Coronary artery (tissue), 2 donors: ENCODE measurements at places on chromosomes 13 and 19.

GRCh38 chr19:12956446-12957388 lies at the start of gene GADD45GIP1:
Gene GADD45GIP1, minus strand, starts transcription at chr19:12957223. Its CDS starts 11 bp downstream, at chr19:12957212.
- DNase-seq = peak; percentile 81

- DNase-seq = peak; percentile 38
Observed at GRCh38 chr13:51923983-51924539, 62.3 kb downstream of the CCDC70 start.

- DNase-seq = no peak
Observed at GRCh38 chr13:20780317-20780716, 6.6 kb upstream of the EEF1AKMT1 start.

- DNase-seq = no peak
Observed at GRCh38 chr19:28065026-28065425, 1147.9 kb downstream of the UQCRFS1 start.

DNA sequence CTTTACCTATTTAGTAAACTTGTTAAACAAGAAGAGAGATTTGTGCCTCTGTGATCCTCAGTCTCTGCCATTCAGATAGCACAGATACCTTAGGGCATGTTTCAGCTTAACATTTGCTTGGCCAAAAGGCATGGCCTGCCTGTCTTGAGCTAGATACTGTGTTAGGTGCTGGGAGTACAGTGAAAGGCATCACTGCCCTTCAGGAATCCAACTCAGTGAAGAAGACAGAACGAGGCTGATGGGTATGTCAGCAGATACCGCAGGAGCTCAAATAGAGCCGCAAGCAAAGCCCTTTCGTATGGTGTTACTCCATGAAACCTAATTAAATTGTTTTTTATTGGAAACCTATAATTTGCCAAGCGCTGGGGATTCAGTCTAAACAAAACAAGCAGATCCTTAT lies 12.9 kb downstream of the ZNF507 start:
- DNase-seq = no peak

- no peak for DNase-seq
Observed at GRCh38 chr13:102999499-102999898, 66.7 kb downstream of the SLC10A2 start.

GRCh38 chr13:51297556-51297955 lies 41.9 kb upstream of the SERPINE3 start:
- no peak for DNase-seq

DNA sequence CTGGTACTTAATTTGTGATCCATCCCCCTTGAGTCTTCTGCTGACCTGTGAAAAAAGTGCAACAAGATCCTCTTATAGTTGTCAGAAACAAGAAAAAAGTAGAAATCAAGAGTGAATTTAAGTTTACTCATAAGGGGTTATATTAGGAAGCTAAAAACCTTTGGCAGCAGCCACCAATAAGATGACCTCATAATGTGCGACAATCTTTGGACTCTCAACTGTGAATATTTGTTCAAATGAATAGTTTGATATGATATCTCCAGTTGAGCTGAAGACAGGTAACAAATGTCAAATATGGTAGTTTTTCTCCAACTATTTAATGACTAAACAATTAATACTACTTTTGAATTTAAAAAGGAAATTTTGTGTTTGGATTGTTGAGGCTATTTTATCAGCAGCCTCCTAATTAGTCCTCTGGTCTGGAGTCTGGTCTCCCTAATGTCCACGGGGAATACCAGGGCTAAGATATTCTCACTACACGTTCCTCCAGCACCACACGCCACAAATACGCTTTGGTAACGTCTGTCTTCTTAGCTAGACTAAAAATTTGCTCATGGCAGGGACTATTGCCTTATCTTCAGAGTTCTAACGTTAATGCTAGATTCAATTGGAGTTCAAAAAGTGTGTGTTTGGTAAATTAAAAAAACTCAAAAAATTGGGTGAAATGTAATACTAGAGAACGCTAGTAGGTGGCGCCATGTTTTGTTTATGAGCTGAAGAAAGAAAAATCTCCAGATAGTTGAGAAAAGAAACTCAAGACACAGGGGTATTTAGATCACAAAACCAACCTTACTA lies 51.0 kb upstream of the PDX1 start:
- DNase-seq = no peak

DNA sequence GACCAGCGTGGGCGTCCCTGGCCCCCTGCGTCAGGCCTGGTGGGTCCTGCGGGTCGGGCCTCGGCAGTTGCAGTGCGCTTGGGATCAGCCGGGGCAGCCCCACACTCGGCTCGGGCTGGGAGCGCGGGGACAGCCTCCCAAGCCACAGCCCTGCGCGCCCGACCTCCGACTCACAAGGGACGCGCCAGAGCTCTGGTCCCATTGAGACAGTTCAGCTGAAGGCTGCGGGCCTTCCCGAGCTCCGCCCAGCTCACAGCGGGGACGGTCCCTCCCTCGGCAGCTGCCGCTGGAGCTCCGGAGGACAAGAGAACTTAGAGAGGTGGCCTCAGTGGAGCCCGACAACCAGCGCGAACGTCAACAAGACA lies 45.7 kb upstream of the ZNF730 start:
- DNase-seq = no peak

DNA sequence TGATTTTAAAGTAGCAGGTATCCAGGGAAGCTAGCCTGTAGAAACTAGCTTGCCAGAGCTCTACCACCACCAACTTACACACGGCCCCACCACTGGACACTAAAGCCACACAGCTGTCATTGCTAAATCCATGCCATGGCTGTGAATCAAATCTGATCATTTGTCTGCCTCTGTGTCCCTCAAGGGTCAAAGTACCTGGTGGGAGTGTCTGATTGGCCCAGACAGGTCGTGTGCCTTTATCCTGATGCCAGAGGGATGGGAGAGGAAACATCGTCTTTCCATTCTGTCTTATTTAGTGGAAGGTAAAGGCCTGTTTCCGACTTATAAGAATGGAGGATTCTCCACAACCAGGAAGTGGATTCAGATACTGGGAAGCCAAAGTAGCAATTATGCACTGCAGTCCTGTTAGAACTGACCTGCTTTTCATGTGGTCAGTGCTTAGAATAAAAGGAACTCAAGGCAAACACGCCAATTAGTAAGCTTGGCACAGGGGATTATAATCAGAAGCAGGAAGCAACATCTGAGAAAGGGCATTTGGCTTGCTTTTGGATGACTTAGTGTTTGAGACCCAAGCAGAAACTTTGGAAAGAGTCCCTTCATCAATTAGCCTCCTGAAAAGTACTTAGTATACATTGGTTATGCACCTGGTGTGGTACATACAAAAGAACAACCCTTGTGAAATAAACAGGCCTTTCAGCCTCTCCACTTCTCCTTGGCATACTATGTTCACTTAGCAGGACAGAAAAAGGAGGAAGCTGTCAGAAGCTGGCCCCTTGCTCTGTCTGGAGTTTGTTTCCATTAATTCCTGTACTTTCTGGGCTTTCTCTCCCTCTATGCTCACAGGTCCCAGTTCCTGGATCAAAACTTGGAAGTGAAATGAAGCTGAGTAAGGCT lies 192.4 kb downstream of the NUFIP1 start:
- DNase-seq = no peak

DNA sequence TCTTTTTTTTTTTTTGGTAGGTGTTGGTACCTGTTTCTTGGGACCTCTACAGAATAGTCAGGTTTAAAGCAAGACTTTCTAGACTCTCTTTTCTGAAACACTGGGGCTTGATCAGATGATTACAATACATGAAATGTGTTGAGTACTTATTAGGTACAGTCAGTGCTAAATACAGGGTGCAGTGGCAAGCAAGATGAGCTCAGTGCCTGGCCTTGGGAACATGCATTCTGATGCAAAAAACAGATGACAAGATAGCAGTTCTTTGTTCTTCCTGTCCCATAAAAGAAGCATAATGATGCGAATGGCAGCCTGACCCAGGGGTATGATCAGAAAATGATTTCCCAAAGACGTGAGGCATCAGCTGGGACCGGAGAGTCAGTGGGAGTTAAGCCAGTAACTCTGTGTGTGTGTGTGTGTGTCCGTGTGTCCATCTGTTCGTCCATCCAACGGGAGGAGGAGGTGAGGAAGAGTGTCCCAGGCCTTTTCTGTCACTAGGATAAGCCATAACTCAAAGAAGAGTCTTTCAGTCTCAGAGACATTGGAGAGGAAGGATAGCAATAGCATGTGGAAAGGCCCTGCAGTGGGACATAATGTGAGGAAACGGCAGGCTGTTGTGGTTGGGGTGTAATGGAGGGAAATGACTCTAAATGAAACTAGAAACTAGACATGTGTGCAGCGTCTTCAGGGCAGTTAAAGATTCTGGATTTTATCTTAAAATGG lies 32.2 kb downstream of the SLAIN1 start:
- no peak for DNase-seq
